Stimulated activated effector memory CD8-positive, alpha-beta T cell treated with anti-CD3 and anti-CD28 coated beads, Interleukin-12 subunit alpha, Interleukin-12 subunit beta, amount 100 ng/mL, for 72 hours (primary cell): ENCODE measurements at places on chromosomes 5 and 9.

- no peak for DNase-seq
Observed at GRCh38 chr5:22855824-22856223, 2.7 kb upstream of the CDH12 start.

- no peak for DNase-seq
Observed at GRCh38 chr9:93126825-93127368, 7.2 kb downstream of the NINJ1 start.

DNA sequence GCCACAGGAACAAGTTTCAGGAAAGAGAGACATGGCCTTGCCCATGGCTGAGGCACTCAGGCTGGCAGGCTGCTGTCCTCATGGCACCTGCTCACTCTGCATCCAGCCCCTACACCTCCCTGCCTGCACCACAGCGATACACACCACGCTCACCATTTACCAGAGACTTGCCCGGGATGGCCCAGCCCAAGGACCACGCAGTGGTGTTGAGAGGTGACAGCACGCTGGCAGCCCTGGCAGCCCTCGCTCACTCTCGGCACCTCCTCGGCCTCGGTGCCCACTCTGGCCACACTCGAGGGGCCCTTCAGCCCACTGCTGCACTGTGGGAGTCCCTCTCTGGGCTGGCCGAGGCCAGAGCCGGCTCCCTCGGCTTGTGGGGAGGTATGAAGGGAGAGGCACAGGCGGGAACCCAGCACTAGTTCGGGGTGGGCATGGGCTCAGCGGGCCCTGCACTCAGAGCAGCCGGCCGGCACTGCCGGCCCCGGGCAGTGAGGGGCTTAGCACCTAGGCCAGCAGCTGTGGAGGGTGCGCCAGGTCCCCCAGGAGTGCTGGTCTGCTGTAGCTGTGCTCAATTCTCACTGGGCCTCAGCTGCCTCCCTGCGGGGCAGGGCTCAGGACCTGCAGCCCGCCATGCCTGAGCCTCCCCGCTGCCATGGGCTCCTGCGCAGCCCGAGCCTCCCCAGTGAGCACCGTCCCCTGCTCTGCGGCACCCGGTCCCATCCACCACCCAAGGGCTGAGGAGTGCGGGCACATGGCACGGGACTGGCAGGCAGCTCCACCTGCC lies 20.3 kb downstream of the ZDHHC11B start:
- peak; percentile 49 for DNase-seq

DNA sequence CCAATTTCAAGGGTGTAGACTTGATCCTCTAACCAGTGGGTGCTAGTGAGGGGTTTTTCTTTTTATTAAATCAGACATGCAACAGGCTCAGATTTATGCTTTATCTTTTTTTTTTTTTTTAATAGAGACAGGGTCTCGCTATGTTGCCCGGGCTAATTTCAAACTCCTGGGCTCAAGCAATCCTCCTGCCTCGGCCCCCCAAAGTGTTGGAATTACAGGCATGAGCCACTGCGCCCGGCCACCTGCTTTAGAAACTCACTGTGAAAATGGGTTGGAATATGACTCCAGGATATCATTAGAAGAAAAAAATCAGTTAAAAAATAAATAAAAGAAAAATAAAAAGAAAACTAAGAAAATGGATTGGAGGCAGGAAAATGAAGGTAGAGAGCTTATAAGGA lies 50.7 kb downstream of the STOM start:
- no peak for DNase-seq

DNA sequence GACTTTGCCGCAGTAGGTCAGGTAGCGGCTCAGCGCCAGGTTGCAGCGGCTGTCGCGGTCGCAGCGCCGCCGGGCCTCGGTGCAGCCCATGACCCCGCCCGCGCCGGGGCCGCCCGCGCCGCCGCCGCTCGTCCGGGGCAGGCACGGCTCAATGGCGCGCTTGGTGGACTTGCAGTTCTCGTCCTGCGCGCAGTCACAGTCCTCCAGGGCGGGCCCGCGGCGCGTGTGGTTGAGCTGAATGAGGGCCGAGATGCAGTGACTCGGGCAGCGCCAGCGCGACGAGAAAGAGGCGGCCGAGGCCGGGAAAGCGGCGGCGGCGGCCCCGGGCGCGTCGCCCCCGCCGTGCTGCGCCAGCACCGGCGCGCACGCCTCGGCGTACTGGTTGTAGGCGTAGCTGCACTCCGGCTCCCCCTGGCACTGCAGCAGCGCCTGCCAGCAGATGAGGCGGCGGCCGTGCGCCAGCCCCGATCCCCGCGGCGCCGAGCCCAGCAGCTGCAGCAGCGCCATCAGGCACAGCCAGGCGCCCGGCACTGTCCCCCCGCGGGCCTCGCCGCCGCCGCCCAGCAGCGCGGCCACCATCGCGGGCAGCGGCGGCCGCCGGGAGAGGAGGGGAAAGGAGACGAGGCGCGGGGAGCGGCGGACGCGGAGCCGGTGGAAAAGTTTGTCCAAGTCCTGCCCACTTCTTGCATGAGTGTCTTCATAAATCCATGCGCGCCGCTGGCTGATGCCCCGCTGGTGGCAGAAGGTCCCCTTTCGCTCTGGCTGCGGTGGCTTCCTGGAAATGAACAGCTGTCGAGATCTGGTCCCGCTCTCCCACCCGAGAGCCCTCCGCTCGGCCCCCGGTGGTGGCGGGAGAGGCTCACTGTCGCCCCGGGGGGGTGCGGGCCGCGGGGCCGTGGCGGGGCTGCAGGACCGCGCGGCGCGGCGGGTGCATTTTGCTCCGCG lies 833 bp downstream of the GAS1 start:
- peak; percentile 45 for DNase-seq

DNA sequence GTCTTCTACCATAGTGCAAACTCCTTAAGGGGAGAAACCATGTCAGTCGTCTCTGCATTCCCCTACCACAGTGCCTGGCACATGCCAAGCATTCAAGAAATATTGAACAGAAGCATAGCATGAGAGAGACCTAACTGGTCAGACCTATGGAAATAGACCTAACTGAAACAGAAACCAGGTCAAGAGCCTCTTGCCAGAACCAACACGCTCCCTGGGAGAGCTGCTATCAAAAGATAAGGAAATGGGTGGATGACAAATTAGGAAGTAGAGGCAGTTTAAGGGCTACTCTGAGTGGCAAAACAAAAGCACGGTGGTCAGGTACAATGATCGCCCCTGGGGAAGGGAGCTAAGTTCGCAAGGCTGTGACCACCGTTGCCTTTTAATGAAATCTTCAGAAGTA lies 66.0 kb upstream of the SMIM15 start:
- DNase-seq, result no peak

DNA sequence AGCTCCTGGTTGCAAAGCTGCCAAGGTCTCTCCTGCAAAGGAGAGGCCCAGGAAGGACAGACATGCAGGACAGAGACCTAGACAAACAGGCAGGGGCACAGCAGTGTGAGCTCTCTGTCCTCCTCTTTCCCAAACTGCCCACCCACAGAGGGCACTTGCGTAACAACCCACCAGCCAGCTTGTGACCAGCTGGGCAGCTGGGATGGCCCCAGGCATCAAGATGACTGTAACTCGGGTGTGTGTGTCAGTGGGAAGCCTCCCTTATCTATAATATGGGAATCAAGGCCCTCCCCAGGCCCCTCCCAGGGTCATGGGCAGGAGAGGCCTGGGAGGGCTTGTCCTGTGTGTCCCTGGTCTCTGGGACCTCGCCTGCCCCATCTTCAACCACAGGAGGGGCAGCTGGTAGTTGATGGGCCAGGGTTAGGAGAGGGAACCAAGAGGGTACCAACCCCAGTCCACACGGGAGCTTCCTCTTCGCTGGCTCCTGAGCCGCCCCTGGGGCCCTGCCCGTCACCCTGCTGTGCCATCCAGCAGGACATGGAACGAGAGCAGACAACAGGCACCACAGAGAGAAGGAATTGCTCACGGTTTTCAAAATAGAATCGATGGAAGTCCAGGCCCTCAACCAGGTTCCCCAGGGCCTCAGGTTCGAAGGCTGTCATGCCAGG lies 37.9 kb downstream of the SLC6A7 start:
- DNase-seq, result no peak

DNA sequence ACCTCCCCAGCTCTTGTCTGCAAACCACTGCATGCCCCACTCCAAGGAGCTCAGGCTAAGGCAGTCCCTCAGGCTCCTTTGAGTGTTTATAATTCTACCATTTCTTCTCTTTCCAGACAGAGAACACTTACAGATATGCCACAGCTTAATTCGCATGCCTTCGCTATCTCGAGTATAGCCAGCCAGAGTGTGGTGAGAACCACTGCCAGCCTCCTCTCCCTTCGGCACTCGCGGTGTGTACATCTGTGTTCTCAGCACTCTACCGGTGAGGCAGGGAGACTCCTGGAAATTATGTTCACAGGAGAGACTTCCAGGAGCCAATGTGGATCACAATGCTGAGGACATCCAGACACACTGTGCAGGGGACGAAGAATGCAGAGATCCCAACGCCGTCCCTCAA lies 143.7 kb upstream of the IRX1 start:
- DNase-seq, result no peak

GRCh38 chr5:65104831-65105230 lies 336.1 kb downstream of the CWC27 start:
- no peak for DNase-seq

DNA sequence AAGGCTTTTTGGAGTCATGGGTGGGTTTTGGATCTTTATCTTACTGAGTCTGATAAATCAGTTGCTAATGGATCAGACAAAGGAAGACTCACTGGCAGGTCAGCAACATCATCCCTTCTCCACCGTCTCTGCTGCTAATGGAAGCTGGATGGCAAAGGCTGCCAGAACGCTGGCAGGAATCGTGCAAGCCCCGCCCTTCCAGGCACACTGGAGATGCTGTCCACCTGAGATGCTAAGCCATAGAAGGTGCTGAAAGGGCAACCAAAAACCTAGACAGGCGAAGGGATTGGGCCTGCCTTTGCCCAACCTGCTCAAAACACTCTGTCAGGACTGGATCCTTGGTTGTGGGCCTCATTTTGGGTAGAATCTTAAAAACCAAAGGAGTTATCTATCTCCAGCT lies 139.5 kb upstream of the FSTL4 start:
- no peak for DNase-seq
